ENCODE measurements at places on chromosomes 12 and 14.

DNA sequence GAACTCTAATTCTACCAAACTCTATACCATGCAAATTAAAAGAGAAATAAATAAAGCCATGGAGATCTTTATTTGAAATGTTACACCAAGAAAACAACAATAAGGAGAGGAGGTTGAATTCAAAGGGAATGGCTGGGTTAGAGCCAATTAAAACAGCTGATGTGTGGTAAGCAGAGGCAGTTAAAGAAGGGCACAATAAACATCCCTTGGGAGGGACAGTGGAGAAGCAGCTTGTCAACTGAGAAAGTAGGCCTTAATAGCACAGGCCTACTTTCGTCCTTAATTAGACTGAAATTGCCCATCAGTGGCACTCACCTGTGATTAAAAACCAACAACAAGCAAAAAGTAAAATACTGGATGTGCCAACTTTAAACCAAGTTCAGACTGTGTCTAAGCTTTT lies 16.3 kb upstream of the NAV3 start:
- peak; percentile 63 for DNase-seq

GRCh38 chr12:121507245-121507644 lies 73.6 kb downstream of the KDM2B start:
- no peak for DNase-seq

- peak; percentile 49 for DNase-seq
Measured at GRCh38 chr14:67618617-67619063, 1.1 kb upstream of the ARG2 start.

- DNase-seq = no peak
Measured at GRCh38 chr12:125288931-125289928, 224.0 kb downstream of the AACS start.

DNA sequence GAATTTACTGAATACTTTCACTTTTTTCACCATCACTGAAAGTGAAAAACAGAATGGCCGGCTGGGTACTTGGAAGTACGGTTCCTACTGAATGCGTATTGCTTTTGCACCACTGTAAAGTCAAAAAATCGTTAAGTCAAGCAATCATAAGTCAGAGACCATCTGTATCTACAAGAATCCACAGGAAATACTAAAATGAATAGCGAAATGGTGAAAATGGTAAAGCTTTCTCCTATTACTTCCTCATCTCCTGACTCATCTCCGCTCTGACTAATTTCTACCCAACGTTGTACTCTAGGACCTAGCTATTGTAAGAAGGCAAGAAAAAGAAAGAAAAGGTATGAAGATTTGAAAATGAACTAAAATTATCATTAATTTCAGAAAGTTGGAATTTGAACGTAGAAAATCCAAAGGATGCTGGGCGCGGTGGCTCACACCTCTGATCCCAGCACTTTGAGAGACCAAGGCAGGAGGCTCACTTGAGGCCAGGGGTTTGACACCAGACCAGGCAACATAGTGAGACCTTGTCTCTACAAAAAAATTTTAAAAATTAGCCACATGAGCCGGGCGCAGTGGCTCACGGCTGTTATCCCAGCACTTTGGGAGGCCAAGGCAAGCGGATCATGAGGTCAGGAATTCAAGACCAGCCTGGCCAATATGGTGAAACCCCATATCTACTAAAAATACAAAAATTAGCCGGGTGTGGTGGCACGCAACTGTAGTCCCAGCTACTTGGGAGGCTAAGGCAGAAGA lies 5.3 kb upstream of the CDCA4 start:
- DNase-seq = no peak

GRCh38 chr14:96565811-96566210 lies 63.6 kb downstream of the PAPOLA start:
- DNase-seq = no peak

All from DMS153 (cell line).